ENCODE measurements at places on chromosomes 7 and 10. TPM values are rescaled to one million over a fixed set of nuclear protein-coding genes. Genes with fewer than 3 reads are reported as not detected.
A peak's percentile ranks its signal among the peaks of the same experiment; 100 is the strongest.

DNA sequence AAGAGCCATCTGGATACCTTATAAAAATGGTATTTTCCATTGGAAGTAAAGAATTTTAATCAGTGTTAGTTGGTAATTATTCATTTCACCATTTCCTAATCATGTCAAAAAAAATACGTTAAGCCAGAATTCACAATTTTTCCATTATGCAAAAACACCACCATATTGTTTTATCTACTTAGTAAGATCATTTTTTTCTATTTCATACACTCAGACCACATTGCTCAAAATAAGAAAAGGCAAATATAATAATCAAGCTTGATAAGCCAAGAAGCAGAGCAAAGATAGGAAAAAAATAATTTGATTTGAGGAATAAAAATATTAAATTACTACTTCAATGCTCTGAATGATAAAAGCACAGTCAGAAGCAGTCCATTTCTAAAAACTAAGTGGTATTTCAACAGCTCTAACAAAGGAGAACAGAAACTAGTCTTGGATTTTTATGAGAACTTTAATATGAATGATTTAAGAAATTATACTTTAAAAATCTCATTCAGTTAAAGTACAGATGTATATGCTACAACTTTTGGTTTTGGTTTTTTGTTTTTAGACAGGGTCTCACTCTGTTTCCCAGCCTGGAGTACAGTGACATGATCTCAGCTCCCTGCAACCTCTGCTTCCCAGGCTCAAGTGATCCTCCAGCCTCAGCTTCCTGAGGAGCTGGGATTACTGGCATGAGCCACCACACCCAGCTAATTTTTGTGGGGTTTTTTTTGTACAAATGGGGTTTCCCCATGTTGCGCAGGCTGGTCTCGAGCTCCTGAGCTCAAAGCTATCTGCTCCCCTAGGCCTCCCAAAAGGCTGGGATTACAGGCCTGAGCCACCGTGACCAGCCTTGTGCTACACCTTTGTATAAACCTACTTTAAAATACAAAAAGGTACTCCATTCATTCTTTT, 46.6 kb downstream of the LRRN3 start:
- no peak for DNase-seq

DNA sequence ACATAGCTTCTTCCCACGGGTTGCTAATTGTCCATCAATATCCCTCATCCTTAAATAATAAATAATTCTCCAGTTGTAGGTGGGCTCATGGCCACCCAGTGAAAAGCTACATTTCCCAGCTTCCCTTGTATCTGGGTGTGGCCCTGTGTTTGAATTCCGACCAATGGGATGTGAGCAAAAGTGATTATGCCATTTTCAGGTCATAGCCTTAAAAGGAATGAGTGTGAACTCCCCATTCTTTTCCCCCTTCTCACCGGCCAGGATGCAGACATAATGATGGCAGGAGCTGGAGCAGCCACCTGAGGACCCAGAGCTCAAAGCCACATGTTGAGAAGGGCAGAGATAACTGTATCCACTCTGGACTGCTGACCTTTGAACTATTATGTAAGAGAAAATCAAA, 30.3 kb upstream of the CALU start:
- no peak for DNase-seq

DNA sequence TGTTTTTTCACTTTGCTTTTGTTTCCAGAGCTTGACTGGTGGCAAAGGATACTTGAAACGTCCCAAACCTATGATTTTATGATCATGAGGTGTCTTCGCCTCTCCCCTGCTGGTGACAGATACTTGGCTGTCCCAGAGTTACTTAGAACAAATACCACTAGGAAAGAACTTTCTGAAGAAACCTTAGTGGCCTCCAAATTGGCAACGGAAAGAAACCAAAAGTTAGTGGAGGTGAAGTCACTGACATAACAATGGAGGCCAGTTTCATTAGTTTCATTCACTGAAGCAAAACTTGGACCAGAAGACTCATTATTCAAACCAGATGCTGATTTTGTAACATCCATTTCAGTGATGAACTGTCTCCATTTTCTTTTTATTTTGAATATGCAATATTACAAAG, 68.6 kb downstream of the JAZF1 start:
- no peak for DNase-seq

DNA sequence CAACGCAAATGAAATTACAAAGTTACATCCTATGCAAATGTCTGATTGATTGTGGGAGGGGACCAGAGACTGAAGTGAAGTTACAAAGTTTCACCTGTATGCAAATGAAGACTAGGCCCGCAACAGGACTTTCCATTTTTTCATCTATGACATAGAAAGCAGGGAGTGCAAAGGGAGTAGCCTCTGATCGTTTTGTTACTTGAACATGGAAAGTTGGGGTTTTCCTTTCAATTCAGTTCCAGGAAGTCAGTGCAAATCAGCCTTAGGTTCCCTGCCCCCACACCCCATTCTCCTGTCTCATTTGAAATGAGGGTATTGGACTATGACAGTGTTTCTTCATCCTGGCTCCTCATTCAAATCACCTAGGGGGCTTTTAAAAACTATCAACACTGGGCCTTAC, 96.9 kb upstream of the HABP2 start:
- no peak for DNase-seq

SKIDA1 gene
- 3.7 TPM for total RNA-seq

GRCh38 chr10:117621196-117621595, 78.7 kb downstream of the EMX2 start:
- no peak for DNase-seq

GRCh38 chr10:78774999-78775711, 293.6 kb upstream of the ZMIZ1 start:
- DNase-seq: peak; percentile 57

VWC2 gene
- total RNA-seq: 16.7 TPM

DMBT1 gene
- 0.10 TPM for total RNA-seq

DNA sequence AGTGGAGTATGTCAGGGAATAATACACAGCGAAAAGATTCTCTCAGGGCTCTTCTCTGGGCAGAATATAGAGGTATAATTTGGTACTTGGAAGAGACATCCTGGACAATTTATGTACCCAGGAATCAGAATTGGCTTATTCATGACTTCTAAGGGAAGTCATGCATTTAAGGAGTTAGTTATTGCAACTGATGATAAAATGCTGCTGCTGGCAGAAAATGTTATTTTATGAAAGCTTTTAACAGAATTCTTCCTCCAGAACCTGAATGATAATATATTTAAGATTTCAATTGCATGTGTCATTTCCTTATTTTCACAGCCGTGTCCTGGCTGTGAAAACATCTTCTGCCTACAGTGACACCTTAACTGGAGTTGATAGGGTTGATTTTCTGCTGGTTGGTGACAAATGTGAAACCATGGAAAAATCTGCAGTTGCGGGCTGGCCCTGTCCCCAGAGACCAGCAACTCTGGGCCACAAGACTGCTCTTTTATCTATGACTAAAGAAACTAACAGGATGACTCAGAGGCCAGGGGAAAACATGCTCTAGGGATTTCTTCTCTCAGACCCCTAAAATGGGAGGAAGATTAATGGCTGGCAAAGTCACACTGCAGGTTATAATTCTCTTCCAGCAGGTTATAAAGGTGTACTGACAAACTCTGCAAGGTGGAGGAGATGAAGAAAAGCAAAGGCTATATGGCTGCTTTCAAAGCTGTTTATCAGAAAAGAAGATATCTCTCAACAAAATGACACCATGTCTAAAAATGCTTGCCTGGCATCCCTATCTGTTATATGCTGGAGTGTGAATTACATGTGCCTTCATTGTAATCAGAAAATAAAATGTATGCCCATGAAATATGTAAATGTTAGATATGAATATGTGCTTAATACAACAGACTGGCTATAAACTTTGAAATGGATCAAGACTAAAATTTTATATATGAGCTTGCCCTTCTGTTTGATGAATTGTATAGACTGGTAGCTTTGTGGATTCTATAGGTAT, 12.1 kb upstream of the TRUB1 start:
- no peak for DNase-seq

TWIST1 gene
- total RNA-seq: 4.4 TPM

DNA sequence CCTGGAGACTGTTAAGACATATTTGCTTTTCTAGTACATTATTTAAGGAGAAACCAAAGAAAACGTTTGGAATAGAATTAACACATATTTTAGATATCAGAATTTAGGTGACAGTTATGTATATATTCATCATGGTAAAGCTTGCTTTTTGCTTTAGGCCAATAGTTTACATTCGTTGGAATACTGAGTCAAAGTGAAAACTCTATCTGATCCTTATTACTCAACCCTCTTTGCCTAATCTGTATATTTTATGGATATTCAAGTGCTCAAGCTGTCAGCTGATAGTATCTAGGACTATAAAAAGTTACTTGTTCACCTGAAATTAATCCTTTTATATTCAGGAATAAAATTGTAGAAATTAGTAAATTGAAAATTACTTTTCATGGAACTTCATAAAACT, 61.1 kb downstream of the VPS50 start:
- DNase-seq: no peak

DNA sequence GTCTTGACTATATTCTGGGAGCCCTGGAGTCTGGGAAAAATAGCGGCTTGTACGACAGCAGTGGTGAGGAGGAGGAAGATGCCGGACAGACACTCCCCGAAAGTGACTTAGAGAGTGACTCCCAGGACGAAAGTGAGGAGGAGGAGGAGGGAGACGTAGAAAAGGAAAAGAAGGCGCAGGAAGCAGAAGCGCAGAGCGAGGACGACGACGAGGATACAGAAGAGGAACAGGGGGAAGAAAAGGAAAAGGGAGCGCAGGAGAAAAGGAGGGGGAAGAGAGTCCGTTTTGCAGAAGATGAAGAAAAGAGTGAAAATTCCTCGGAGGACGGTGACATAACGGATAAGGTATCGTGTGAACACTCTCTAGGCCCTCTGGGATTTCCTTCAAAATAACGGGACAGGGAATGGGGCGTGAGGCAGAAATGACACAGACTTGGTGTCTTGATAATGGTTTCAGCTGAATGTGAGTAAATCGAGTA, 908 bp downstream of the NOM1 start:
- no peak for DNase-seq

DNA sequence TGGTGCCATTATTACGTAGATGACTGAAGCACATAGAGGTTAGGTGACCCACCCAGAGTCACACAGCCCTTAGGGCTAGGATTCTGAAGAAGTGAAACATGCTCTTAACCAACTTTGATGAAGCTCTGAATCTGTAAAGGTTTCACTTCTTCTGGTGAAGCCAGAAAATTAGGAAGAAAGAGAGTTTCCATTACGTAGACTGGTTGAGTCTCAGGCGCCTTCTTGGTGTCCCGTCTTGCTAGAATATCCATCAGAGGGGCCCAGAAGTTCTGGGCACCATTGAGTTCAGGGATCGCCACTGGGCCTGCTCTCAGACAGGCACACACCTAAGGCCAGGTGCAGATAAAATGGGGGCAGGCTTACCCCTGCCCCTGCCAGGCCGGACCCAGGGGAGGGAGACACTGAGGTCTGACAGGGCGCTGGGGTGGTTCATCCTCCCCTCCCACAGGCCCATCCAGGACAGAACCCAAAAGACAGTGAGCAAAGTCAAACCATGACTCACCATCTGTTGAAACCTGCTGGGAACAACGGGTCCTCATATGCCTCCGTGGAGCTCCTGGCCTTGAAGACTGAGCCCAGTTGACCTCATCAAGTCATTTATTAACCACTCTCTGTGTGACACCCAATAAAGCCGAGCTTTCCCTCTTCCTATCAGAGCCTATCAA, 33.2 kb downstream of the DRGX start:
- no peak for DNase-seq

CFAP58 gene
- 1.2 TPM for total RNA-seq

GRCh38 chr7:156445997-156446761, 194.4 kb upstream of the RNF32 start:
- DNase-seq: no peak

PTPN20 gene
- total RNA-seq: 8.0 TPM

ASAH2 gene
- total RNA-seq: 1.0 TPM

DNA sequence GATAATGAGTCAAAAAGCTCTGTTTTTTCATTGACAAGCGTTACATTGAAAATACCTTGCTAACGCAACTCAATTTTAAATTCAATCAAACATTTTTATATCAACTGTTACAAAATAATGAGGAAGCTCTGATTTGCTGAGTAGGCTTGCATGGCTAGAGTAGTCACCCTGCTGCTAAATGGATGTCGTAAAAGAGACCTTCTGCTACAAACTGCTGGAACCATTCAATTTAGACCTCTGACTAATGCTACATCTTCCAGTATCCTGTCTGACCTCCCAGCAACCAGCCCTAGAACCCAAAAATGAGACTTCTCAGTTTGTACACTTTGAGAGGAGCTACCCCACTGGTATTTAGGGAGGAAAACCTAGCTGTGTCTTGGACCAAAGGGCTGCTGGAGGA, 84.0 kb upstream of the ELMO1 start:
- DNase-seq: no peak

DNA sequence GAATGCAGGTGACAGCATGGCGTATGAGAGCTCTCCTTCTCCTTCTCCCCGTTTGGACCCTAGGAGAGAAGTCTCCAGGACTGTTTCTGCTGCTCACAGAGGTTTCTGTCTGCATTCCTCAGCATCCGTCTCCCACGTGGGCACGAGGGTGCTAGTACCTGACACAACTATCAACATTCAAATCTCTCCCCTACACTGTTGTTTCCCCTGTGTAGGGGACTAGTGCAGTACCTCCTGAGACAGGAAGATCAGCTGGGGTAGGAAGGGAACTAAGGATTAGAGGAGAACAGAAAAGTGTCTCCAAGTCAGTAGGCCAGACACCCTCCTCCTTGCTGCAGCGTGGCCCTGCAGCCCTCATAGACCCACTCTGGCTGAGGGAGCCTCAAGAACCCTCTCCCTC, 29.0 kb downstream of the STOX1 start:
- DNase-seq: no peak

DNA sequence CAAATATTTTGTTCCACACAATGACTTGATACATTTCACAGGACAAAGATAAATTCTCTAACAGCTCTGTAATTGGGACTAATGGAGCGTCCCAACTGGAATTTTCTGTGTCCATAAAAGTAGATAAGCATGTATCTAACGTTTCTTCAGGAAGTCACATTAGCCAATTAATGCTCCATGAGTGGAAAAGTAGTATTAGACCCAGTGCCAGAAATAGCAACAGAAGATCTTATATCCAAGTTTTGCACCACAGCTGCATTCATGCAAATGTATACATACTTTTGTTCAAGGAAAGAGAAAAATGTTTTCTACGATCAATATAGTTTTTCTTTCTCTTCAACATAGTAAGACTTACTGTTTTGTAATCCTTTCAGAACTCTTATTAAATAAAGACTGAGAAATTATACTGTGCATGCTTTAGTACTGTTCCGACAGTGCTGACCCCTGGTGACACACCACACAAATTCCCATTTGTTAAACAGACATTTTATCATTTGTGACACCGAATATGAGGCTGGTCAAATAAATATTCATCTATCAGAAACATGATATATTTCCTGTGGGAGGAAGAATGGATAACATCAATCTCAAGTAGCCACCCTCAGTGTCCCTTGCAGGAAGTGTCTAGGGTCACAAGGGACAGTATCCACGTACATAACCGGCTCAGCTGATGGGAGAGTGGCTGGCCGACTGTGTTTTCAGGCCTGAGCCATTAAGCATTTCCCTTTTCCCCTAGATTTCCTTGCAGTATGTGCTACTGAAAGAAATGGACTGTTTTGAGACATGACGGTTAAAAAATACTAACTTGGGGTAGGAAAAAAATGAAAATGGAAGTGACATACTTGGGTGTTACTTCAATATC, 102.1 kb upstream of the RSU1 start:
- DNase-seq: no peak

EN2 gene
- 1.8 TPM for total RNA-seq

- DNase-seq: no peak
Observed at GRCh38 chr10:89215511-89215910, 8.4 kb upstream of the CH25H start.

CHCHD1 gene
- 16.8 TPM for total RNA-seq

NUTM2B gene
- total RNA-seq: 1.2 TPM

GRCh38 chr10:26706206-26706605, 8.7 kb downstream of the PDSS1 start:
- DNase-seq: no peak

GRCh38 chr7:47672977-47673381, 91.1 kb upstream of the TNS3 start:
- DNase-seq: no peak

All from ovary (tissue), 10 donors.